NCI-H69 (cell line): ENCODE measurements at places on chromosomes 11 and 22.
A peak's percentile ranks its signal among the peaks of the same experiment; 100 is the strongest.

- DNase-seq = peak; percentile 19
These were observed 22.6 kb upstream of the PKNOX2 start for GRCh38 chr11:125141686-125142535.

DNA sequence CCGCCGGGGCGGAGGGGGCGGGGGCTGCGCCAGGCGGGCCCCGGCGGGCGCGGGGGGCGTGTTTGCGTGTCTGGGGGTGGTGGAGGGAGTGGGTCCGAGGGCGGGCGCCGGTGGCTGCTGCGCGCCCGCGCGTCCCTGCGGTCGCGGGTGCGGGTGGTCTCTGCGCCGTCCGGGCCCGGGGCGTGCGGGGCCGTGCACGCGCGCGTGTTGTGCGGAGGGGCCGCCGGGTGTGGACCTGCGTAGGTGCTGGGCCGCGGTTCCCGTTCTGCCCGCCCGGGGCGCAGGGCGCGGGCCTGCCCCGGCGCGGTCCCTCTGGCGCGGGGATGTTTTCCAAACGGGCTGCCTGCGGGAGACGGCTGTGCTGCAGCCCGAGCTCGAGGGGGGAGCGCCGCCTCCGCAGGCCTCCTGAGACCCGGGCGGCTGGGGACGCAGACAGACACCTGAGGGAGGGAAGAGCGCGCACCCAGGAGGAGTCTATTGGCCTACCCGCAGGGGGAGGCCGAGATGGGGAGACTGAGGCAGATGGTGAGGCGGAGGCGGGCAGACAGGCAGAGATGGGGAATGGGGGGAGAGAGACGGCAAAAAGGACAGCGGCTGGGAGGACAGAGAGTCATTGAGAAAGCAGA is 442 bp downstream of the PELI3 start:
- peak; percentile 66 for DNase-seq

DNA sequence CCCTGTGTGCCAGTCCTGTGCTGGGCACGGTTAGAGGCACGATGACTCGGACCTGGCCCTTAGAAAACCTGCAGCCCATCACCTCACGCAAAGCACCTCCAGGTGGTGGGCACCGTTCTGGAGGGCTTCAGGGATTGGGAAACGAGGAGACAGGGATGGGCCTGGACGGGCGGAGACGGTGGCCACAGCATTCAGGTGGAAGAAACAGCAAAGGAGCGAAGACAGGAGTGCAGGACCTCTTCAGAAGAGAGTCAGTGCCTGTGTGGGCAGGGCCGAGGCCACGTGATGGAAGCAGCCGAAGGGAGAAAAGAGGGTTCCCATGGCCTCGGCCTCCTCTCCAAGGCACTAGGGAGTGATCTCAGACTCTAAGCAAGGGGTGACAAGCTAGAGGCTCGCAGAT is 8.1 kb upstream of the SLC22A12 start:
- no peak for DNase-seq

GRCh38 chr22:38718414-38718813 is 12.7 kb downstream of the GTPBP1 start:
- peak; percentile 84 for DNase-seq

DNA sequence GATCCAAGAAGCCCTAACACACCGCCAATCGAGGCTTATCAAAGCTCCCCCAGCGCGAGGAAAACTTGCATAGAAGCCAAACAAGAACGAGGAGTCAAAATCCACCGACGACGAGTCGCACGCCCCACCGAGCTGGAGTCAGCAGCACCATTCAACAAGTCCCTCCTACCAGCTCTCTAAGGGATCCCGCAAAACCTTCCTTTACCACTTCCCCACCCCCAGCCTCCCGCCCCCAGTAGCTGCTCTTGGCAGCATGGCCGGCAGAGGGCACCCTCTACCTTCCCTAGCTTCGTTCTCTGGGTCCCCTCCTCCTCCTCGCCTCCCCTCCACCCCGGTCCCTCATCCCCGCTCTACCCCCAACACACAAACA is 1.4 kb downstream of the BDNF start:
- peak; percentile 92 for DNase-seq

GRCh38 chr11:72736452-72737069 is 15.6 kb downstream of the ARAP1 start:
- no peak for DNase-seq
